CD4-positive, alpha-beta T cell treated with Interferon alpha-2 for 1 hour (primary cell): ENCODE measurements at places on chromosomes 12 and 14.

GRCh38 chr14:74784634-74785033, 21.5 kb downstream of the YLPM1 start:
- no peak for DNase-seq

GRCh38 chr14:23608454-23608853, 27.7 kb upstream of the DHRS2 start:
- no peak for DNase-seq

- DNase-seq, result no peak
These were observed 27.4 kb downstream of the SLC41A2 start for GRCh38 chr12:104930388-104931326.

- DNase-seq, result no peak
These were observed 1.1 kb upstream of the AKT1 start for GRCh38 chr14:104796687-104797081.

DNA sequence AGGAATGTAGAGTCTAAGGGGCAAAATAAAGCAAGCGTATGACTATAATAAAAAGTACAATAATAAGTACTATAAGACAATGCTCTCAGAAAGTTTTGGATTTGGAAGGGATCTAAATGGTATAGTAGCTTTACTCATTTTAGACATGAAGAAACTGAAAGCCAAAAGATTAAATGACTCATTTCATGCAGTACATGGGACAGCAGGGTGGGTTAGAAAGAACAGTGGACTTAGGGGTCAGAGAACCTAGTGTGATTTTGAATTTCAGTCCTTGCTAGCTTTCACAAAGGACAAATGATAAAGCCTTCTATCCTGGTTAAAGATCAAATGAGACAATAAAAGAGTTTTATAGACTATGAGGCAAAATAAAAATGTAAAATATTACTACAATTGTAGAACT, 6.8 kb upstream of the LEMD3 start:
- DNase-seq, result no peak

DNA sequence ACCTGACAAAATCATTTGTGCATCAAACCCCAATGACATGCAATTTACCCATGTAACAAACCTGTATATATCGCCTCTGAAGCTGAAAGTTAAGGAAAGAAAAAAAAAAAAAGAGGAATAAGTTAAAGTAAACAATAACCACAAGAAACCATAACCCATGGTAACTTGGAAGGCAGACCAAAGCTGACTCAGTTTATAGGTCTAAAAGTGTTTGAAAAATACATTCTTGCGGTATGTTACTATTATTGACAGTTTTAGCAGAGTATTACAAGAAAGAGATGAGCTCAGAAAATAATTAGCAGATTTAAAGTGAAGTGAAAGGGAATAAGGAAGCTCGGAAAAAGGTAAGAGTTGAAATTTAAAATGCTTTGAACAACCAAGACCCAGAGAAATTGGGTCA, 34.4 kb upstream of the MGAT4C start:
- no peak for DNase-seq

DNA sequence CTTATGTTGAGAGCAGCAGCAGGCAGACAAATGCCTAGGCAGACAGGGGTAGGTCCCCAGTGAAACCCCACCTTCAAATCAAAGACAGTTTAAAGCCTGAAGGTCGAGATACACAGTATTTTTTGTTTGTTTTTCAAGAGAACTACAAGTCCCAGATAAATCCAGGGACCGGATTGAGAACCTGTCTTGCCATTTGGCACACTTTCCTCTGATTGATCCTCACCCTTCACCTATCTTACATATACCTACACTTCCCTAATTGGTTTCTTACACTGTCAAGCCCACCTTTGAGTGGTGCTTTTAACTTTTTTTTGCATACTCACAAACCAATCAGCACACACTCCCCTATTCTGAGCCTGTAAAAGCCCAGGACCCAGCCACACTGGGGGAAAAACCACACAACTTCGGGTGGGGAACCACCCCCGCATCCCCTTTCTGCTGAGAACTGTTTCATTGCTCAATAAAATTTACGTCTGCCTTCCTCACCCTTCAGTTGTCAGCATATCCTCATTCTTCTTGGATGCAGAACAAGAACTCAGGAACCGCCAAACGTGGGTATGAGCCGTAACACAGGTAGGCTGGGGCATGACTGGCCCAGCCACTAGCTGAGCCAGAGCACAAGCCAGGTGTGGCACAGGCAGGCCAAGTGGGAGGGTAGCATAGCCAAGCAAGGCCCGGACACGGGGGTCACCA, 11.1 kb downstream of the DICER1 start:
- DNase-seq, result no peak

DNA sequence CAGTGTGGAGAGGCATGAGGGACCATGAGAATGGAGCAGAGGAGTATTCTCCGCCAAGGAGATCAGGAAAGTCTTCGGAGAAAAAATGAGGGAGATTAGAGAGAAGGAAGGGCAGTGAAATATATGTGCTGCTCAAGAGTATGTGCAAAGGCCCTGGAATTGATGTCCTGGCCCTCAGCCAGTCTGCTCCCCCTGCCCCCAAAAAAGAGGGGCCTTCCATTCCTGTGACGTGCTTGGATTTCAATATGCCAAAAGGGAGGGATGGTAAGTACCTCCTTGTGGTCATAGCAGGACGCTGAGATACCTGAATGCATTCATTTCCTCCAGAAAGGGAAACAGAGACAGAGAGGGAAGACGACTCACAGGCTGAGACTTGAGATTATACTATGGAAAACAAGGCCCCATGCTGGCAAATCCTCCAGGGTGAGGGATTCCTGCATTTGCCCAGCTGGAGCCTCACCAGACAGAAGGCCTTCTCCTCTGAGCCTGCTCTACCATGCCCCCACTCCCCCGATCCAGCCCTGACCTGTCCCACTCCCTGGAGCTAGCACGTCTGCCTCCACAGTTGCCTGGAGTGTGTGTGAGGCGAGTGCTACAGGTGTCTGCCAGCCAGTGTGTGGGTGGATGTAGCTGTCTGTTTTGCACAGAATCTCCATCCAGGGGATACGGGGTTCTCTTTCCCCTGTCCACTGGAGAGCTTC, 3.9 kb upstream of the RARG start:
- no peak for DNase-seq

- no peak for DNase-seq
These were observed 720 bp upstream of the FGF6 start for GRCh38 chr12:4446335-4446734.

DNA sequence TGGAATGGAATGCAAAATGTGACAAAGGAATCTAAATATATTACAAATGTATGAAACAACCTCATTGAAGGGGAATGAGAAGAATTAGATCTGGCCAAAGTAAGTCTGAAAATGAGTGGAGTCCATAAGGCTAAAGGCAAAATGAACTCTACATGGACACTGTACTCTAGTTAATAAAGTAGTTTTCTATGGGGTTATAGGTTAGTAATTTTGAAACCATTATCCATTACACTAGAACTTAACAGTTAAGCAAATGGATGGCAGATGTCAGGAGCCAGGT, 222.1 kb downstream of the NUAK1 start:
- no peak for DNase-seq

DNA sequence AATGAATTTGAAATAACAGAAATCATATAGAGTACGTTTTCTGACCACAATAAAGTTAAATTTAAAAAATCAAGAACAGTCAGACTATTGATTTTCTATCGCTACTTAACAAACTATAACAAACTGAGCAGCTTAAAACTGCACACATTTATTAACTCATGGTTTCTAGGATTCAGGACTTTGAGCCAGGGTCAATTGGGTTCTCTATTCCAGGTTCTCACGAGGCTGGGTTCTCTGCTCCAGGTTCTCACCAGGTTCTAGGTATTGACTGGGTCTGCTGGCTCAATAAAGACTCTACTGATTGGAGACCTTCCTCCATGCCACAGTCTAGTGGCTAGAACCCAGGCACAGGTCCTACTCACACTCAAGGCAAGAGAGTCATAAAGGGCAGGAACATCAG, 22.8 kb downstream of the ABCC9 start:
- no peak for DNase-seq
